ENCODE measurements at places on chromosomes 2 and 18. TPM values are rescaled to one million over a fixed set of nuclear protein-coding genes. Genes with fewer than 3 reads are reported as not detected.

The IL36B gene
- not detected for total RNA-seq

The CIAO1 gene
- total RNA-seq: 58.6 TPM

The CYBRD1 gene
- 26.7 TPM for total RNA-seq

The LRRC30 gene
- not detected for total RNA-seq

The GPR39 gene
- 4.0 TPM for total RNA-seq
